Activated T-cell treated with anti-CD3 and anti-CD28 coated beads, Interleukin-2, amount 50 U/mL, for 1 hour (primary cell): ENCODE measurements at places on chromosomes 5 and 9.

DNA sequence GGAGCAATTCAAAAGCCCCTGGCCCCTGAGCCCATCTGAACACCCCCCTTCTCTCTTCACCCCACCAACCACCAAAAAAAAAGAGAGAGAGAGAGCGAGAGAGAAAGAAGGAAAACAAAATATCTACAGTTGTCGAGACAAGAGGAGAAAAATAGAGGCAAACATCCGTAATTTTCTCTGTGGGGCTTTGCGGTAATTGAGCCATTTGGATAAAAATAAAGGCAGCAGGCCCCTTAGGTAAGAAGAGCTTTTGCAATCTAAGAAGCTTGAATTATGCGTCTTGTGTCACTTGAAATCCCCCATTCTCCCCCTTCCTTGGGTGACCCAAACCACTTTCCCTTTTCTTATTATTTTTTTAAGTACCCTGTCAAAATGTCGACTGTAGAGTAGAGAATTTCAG is 35.5 kb upstream of the FUBP3 start:
- no peak for DNase-seq

DNA sequence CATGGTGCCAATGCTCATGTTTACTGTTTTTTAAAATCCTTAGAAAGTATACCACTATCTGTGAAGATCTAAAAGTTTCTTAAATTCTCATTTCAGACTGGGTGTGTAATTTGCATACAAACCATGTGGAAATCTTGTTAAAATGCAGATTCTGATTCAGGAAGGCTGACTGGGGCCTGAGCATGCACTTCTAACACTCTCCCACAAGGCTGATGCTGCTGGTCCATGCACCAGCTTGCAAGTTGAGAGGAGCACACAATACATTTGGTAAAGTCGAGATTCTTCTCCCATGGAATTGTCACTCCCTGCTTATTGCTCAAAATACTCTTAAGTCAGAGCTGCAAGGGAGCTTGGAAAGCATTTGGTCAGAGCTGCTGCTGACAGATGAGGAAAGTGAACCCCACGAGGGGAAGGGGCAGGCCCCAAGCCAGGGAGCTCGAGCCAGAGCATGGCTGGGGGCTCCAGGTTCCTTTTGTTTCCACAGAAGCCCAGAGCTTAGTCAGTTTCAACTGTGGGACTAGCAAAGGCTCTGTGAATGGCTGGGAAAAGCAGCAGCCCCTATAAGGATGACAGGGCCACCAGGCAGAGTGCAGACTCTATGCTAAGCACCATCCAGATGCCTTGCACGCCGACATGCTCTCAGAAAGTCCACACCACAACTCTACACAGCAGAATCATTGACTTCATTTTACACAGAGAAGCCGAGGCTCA is 93.5 kb upstream of the HAND1 start:
- no peak for DNase-seq

GRCh38 chr9:37468620-37469019 is 3.4 kb upstream of the ZBTB5 start:
- no peak for DNase-seq

DNA sequence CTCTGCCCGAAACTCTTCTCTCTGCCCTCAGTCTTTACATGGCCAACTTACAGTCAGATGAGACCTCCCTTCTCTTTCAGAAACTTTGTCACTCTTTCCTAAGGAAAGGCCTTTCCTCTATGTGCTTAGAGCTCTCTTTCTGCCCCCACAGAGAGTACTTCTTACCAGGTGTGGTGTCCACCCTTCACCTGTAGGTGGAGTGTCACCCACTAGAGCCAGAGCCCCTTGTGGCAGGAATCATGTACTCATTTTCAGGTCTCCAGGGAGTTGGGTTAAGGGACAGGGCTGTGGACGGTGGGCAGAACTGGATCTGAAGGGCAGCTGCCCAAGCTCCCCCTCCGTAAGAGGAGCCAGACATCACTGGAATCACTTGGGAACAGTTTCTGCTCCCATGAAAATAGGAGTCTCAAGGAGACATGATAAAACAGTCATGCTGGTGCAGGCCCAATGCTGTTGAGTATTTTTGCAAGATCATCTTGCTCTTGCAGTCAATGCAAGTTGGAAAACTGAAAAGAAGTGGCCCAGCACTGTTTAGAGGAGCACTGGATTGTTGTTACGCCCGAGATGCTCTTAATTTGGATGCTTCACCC is 436.7 kb downstream of the ZSWIM6 start:
- DNase-seq: no peak

GRCh38 chr5:152462021-152462721 is 57.1 kb upstream of the NMUR2 start:
- no peak for DNase-seq

- no peak for DNase-seq
Observed at GRCh38 chr5:152140347-152140746, 215.7 kb upstream of the GLRA1 start.

GRCh38 chr5:151597749-151598148 is 6.6 kb upstream of the FAT2 start:
- no peak for DNase-seq
